ENCODE measurements at places on chromosomes 7 and 10.

DNA sequence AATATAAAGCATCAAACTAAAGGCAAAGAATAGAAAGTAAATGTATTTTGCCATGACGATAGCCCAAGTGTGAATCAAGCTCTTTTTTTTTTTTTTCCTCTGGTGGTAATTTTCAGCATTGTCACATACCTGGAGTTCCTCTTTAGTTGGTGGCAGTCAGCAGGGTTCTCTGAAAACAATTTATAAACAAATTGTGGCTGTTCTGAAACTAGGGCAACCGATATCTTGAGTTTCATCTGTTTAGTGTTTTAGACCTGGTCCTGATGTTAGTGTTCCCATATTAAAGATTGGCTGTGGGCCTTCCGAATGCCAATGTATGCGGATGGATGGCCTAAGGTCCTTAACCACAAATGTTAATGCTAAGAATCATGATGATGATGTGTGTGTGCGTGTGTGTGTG lies 713.1 kb downstream of the GATA3 start:
- no peak for DNase-seq

- DNase-seq, result no peak
Measured at GRCh38 chr7:11272352-11272751, 298.7 kb downstream of the PHF14 start.

DNA sequence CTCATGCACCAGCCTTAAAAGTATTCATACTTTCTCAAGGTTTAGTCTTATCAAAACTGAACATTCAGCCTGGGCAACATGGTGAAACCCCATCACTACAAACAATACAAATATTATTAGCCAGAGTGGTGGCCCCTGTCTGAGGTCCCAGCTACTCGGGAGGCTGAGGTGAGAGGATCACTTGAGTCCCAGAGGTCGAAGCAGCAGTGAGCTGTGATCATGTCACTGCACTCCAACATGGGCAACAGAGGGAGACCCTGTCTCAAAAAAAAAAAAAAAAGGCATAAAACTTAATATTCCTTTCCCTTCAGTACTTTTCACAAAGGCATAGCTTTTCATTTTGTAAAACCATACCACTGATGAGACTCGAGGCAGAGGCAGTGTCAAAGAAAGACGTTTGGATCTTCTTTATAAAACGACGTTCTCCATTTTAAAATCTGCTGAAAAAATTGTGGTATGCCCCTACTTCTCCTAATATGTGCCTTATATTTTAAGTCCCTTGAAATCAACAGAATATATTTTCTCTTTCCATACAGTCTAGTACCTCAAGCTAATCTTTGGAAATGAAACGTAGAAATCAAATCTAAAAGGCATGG lies 1.9 kb downstream of the NSUN6 start:
- no peak for DNase-seq

DNA sequence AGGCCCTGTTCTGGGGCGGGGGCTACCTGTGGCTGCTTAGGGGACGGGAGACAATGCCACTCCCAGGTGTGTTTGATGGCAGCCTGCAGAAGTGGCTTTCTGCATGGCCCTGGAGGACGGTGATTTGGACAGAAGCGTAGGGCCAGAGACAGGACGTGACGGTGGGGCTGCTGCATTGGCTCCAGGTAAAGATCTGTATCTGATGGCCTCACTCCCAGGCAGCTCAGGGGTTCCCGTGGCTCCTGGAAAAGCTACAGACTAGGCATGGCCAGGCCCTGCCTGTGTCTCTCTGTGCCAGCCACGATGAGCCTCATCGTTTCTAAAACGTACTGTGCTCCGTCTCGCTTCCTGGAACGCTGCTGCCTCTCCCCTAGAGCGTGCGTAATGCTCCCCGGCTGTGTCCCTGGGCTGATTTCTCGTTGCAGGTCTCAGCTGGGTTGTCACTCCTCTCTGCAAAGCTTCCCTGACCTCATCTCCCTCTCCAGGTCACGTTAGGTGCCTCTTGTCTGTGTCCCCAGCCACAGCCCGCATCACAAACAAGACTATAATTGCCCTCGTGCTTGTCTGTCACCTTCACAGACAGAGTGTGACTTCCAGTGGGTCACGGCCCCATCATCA lies 12.6 kb downstream of the GTF2IRD1 start:
- DNase-seq, result no peak

GRCh38 chr7:155752756-155753445 lies 59.4 kb downstream of the SHH start:
- DNase-seq, result no peak

GRCh38 chr7:41885748-41886147 lies 182.9 kb upstream of the INHBA start:
- no peak for DNase-seq

GRCh38 chr7:47232751-47233412 lies 349.0 kb downstream of the TNS3 start:
- DNase-seq, result no peak

DNA sequence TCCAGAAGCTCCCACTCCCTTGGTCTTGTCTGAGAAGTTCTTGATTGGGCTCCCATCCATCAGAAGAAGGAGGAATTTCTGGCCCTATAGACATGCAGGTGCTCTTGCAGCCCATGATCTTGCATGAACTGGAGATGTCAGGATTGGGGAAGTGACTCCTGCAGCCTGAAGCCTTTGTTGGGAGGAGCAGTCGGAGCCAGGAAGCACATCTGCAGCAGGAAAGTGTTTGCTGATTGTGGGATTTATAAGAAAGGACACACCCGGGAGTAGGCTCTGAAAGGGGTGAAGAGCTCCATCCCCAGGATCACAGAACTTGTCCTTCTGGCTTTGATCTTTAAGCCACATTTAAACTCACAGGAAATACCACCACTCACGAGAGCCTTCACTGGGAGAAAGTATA lies 185.2 kb downstream of the DYNC1I1 start:
- no peak for DNase-seq

DNA sequence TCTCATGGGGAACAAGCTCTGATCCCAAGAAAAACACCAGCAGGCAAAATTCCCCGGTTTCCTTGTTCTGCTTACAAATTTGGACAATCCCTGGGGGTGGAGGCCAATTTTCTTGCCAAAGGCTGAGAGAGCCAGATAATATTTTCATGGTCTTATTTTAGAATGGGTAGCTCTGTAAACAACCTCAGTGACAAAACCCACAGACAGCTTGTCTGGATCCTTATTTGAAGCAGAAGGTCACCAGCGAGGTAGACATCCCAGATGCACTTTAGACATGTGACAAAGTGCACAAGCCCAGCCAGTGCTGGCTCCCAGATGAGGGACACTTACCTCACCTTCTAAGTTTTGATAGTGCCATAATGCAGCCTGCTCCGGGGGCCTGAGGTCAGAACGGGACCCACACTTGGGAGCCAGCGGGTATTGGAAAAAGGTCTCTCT lies 102.6 kb upstream of the DDC start:
- DNase-seq, result no peak

- DNase-seq, result no peak
Measured at GRCh38 chr10:120336306-120336910, 120.6 kb upstream of the PLPP4 start.

DNA sequence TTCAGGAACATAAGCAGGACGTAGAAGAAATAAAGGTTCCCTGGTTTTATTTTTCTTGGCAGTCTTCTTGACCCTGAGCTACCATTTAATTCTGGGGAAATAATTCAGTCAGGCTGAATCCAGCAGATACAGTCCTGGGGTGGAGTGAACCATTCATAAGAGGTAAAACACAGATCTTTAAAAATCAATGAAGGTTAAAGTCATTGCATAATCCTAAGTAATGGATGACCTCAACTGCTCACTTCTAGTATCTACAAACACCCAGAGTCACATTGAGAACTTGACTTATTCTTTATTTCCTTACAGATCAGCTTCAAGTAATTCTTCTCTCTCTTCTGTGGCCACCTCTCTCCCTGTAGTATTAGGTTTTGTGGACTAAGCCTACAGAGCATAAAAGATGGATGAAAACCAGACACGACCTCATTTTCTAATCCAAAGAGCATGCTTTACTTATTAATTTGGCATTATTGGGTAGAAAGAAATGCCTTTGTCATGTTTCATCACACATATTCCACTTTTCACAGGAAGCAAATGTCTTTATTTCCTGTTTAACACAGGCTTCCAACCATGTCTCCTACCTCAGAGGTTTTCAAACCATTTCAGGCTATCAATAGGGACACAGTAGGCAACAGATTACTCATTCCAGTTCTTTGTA lies 182.3 kb upstream of the IMMP2L start:
- DNase-seq, result no peak

DNA sequence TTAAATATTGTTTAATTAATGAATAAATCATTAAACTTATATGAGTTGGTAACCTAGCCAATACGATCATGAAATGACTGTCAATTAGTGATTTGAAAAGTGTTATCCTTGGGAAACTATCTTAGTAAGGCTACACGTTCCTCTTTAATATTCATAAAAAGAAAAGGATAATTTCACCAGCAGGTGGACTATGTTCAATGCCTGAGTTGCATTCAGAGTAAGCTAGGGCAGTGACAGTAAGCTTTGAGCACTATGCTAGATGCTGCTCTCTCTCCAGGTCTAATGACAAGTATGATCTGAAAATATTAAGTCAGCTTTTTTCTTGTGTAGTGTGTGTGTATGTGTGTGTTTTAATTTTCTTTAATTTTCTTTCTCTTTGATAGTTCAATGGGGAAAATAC lies 486.3 kb upstream of the PCDH15 start:
- no peak for DNase-seq

DNA sequence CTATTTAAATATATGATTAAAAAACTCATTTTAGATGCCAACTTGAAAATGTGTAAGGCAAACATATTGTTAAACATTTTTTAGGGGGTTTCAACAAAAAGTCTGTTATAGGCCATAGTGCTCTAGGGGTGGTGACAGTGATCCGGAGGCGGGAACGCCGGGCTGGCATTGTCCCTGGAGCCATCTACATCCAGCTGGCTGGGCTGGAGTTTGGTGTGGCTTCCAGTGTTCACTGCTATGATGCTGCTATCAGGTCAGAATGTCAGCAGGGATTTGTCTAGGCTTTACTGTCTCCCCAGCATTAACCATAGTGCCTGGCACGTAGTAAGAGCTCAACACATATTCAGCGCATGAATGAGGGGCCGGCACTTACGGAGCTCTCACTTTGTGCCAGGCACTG lies 1.9 kb upstream of the SLC18A2 start:
- DNase-seq, result no peak

- no peak for DNase-seq
Measured at GRCh38 chr7:43570688-43571365, 12.1 kb upstream of the STK17A start.

DNA sequence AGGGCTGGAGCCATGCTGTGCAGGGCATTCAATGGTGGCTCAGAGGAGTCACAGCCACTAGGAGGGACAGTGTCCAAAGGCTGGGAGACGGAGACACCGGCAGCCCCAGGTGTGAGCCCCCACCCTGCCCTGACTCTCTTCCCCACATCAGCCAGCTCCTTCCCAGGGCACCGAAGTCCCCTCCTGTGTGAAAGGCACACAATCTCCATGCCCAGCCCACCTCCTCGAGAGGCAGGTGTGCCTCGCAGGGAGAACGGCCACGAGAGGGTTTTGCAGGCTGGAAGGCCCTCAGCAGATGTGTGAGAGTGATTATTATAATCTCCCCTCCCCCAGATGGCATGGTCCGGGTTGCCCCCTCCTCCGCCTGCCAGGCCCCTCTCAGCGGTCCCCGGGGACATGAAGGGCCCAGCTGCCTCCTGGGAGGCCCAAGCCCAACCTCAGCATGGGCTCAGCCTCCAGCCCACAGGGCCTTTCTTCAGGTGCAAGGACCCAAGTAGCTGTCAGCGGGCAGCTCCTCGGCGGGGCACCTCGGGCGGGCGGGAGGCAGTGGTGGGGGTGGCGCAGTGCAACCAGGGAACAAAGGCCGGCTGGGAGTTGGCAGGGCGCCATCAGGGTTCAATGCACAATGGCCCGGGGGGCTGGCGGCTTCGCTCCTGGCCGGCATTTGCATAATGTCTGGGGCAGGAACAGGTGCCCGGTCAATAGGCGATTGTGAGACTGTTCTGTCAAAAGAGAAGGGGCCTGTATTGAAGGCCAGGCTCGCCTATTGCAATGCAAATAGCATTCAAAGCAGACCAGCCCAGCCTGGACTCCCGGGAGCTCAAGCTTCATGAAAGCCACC lies 155.3 kb upstream of the ZMIZ1 start:
- no peak for DNase-seq

- DNase-seq, result no peak
Measured at GRCh38 chr7:1939434-1940401, 269.6 kb downstream of the ELFN1 start.

GRCh38 chr7:75621124-75621523 lies 117.6 kb downstream of the HIP1 start:
- DNase-seq, result no peak

DNA sequence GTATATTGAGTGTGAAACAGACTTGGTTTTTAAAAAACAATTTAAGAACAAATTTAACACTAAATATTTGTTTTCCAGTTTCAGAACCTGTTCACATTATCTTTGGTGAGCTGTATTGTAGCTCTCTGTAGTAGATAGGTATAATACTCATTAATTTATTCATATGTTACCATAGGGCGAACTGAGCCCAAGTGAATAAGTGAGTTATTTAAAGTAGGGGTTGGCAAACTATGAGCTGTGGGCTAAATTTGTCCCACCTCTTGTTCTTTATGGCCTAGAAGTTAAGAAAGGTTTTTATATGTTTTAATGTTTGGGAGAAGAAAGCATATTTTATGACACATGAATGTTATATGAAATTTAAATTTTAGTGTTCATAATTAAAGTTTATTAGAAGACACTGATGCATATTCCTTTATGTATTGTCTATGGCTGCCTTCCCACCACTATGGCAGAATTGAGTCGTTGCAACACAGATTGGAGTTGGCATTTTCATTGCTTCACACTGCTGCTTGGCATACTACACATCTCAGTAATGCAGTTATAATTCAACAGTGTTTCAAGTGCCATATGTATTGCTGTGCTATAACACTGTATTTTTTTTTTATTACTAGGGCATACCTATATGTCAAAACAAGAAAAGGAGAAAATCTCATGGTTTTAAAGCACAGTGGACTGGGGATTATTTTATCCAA lies 146.5 kb downstream of the ADK start:
- no peak for DNase-seq

- no peak for DNase-seq
Measured at GRCh38 chr10:78745441-78745840, 323.3 kb upstream of the ZMIZ1 start.

- DNase-seq, result no peak
Measured at GRCh38 chr10:6595499-6595898, 15.4 kb upstream of the PRKCQ start.

DNA sequence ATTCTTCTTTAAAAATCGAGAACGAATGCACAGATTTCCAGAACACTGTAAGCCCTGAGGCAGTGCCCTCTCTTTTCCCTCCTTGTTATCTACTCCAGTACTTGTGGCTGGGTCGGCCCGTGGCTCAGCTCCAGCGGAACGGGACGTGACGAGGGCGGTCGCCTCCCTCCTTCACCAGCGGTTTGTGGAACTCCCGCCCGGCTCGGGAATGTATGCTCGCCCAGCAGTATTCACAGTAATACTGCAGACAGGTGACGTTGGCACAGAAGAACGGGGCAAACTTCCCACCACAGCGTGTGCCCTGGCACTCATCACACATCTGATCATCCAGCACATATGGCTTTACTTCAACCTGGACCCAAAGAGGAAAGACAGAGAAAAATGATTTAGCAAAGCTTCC lies 128.5 kb downstream of the BTAF1 start:
- no peak for DNase-seq

- DNase-seq, result no peak
Measured at GRCh38 chr10:58104351-58104751, 163.3 kb downstream of the IPMK start.

GRCh38 chr7:105768898-105769507 lies 107.4 kb downstream of the ATXN7L1 start:
- DNase-seq, result no peak

Measured in stimulated activated CD8-positive, alpha-beta memory T cell treated with anti-CD3 and anti-CD28 coated beads, Interleukin-4, amount 100 ng/mL, for 1 hour (primary cell).